ENCODE measurements at places on chromosomes 13 and 19.
A peak's percentile ranks its signal among the peaks of the same experiment; 100 is the strongest.

- DNase-seq, result peak; percentile 28
Measured at GRCh38 chr19:3785938-3786824, at the start of gene MATK. Gene MATK, minus strand, starts transcription at chr19:3786381. Its CDS starts 1,246 bp downstream, at chr19:3785135.

DNA sequence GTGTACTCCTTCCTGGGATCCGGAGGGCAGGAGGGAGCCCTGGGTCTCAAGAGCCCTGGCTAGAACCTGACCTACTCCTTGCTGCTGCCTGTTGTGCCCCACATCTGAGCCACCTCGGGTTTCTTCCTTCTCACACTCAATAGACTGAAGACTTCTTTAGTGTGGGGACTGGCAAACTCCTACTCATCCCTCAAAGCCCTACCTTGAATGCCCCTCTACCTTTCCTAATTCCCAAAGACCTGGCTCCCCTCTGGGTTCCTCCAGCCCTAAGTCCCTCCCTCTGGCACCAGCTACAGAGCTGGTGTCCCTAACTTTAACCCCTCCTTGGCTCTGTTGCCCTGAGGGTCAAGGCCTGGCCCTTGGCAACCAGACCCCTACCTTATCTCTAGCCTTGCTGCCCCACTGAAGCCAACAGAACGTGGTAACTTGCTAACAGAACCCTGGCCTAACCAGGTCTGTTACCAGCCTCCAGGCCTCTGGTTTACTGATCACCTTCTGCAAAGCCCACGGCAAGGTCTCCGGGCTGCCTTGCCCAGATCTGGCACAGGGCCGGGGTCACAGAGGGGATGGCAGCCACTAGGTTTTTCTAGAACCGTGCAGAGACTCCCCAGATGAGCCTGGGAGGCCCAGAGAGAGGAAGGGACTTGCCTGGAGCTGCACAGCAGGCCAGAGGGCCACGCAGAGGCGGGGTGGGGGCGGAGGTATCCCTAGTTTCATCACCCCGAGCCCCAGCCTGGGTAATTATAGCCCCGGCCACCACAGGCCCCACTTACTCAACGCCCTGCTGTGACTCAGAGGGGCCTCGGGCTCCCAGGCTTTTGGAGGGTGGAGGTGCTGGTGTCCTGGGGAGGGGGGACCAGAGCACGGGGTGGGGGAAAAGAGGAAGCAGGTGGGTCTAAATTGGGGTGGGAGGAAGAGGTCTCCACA, 15.3 kb downstream of the ZBTB7A start:
- DNase-seq, result no peak

DNA sequence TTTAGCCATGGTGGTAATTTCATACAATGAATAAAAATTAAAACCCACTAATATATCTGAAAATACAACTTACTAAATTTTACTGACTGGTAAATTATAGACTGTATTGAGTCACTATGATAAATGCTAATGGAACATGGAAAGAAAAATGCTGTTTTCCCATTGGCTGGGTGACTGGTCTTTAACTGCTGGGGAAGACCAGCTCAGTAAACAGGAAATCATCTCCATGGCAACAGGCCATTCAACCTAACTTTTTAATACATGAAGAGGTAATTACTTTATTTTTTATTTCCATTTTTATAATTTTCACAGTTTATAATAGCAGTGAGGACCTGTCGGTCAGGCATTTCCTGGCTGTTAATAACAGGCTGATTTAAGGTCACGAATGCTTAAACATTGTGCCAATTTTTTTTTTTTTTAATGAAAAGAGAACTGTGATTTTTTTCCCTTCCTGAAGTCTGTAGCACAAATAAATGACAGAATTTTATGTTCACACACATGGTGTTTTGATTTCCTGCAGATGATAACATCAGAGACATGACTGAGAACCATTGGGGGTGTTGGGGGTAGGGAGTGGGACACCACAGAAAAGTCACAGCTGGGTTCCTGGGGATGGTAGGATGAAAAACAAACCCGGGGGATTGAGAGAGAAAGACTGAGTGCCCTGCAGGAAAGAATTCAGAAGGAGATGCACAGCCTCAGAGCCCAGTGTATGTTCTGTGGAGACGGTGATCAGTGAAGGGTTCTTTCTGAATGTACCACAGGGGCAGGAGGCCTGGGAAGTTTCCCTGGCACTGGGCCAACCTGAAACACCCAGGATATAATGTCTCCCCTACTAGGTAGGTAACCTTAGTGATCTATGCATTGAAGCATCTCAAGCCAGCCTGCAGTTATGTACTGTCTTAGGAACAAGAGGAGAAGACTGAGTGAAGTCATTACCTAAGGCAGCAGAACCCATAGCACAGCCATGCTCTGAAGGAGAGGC, 297.1 kb downstream of the COG6 start:
- peak; percentile 51 for DNase-seq

- DNase-seq, result no peak
Measured at GRCh38 chr13:77510156-77510555, 25.4 kb upstream of the SCEL start.

DNA sequence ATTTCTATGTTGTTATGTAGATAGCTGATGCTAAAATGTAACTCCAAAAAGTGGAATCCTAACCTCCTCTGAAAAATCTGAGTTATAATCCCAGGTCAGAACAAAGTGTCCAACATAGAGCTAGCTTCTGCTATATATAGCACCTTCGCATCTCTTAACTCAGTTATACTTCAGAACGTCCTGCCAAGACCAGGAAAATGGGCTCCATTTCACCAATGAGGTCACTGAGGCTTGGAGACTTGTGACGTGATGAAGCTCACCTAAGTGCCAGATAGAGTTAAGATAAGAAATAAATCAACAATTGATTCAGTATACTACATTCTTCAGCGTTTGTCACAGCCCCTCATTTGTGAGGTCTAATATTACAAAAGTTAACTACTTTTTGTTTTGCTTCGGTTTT, 88.8 kb downstream of the KCTD12 start:
- no peak for DNase-seq

DNA sequence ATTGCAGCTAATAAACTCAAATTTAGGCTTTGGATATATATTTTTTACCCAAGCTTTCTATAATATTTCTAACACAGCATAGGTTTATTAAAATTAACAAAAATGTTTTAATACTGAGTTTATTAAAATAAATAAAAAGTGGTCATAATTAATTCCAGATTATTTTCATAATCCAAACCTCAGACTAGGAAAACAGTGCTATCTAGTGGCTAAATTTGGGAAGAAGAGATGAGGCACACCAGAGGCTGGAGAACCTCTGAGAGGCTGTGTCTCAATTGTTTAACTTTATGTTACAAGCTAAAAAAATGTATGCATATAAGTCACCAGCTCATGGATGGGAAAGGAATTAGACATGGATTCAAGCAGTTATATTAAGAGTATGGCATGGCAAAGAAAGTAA, 392.5 kb downstream of the DIAPH3 start:
- no peak for DNase-seq

DNA sequence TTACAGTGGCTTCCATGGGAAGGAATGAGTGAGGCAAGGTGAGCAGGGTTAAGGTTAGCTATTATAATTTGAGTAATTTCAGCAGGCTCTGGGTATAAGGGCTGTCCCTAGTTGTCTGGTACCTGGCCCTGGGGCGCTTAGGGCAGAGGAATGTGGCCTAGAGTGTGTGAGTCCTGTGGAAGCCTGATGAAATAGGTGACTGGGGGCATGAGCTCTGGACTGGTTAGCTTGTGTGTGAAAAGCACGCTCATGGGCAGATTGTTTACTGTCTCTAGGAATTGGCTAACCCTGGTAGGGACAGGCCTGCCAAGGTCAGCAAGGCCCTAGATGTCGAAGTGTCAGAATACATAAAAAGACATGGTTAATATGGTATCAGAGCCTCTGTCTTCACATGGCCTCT, 42.5 kb downstream of the SPRYD7 start:
- no peak for DNase-seq

- DNase-seq, result no peak
Measured at GRCh38 chr13:92135509-92135908, 737.1 kb downstream of the GPC5 start.
